ENCODE measurements at places on chromosomes 5 and 9. TPM values are rescaled to one million over a fixed set of nuclear protein-coding genes. Genes with fewer than 3 reads are reported as not detected.

GRCh38 chr5:156135531-156135930 lies 191.4 kb upstream of the SGCD start:
- H3K36me3 ChIP-seq = no peaks in the 10 kb centered on the region
- H3K27ac ChIP-seq = no peak overlapping the region
- no peak overlapping the region for H3K4me3 ChIP-seq

DNA sequence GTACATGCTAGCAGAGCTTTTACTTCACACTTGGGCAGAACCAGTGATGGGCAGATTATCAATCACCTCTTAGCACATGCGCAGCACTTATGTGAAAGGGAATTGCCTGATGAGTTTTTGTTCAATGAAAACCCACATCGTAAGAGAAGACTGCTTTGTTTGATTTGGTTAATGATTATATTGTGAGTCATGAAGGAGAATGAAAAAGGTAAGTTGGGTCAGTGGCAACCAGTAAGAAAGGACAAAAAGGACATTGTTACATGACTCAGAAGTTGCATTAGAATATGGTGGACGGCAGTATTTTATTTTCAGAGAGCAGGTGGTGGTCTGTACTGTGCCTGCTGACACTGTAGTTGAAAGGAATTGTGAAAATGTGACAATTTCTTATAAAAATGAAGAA lies 127.4 kb downstream of the AOPEP start:
- no peak overlapping the region for H3K27ac ChIP-seq
- DNase-seq = peak; percentile 32
- no peaks in the 10 kb centered on the region for H3K27me3 ChIP-seq
- H3K36me3 ChIP-seq = peaks cover 2% of the 10 kb centered on the region

DNA sequence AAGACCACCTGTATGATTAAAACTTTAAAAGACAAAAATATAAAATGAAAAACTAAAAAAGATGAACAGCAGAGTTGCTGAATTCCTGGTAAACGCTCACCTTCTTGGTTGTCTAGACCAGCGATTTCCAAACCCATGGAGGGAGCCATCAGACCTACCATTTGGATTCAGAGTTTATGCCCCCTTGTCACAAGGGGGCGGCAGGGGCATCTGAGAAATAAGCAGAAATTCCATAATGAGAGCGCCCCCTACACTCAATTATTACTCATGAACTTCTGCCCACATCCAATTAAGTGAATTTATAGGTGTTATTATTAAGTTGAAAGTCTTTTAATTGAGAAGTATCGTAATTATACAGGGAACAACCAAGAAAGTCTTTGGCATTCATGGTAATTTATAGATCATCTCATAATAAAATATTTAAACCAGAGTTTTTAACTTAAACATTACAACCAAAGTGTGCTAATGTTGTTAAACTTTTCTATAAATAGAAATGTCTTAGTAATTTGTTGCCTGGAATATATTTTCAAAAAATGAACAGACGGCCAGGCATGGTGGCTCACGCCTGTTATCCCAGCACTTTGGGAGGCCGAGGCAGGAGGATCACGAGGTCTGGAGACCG lies 35.2 kb upstream of the SPATA31C2 start:
- DNase-seq = peak; percentile 73
- H3K27ac ChIP-seq = no peak overlapping the region
- no peaks in the 10 kb centered on the region for H3K4me1 ChIP-seq
- no peak overlapping the region for H3K4me3 ChIP-seq
- no peaks in the 10 kb centered on the region for H3K36me3 ChIP-seq

- no peaks in the 10 kb centered on the region for H3K36me3 ChIP-seq
- no peak overlapping the region for H3K27ac ChIP-seq
- no peaks in the 10 kb centered on the region for H3K27me3 ChIP-seq
- H3K4me1 ChIP-seq = peaks cover 6% of the 10 kb centered on the region
- no peak overlapping the region for H3K4me3 ChIP-seq
Measured at GRCh38 chr9:126443144-126443543, 116.5 kb downstream of the MVB12B start.

GRCh38 chr5:142275496-142275895 lies 49.3 kb downstream of the SPRY4 start:
- no peaks in the 10 kb centered on the region for H3K27me3 ChIP-seq
- no peak for DNase-seq
- H3K27ac ChIP-seq = no peak overlapping the region

DNA sequence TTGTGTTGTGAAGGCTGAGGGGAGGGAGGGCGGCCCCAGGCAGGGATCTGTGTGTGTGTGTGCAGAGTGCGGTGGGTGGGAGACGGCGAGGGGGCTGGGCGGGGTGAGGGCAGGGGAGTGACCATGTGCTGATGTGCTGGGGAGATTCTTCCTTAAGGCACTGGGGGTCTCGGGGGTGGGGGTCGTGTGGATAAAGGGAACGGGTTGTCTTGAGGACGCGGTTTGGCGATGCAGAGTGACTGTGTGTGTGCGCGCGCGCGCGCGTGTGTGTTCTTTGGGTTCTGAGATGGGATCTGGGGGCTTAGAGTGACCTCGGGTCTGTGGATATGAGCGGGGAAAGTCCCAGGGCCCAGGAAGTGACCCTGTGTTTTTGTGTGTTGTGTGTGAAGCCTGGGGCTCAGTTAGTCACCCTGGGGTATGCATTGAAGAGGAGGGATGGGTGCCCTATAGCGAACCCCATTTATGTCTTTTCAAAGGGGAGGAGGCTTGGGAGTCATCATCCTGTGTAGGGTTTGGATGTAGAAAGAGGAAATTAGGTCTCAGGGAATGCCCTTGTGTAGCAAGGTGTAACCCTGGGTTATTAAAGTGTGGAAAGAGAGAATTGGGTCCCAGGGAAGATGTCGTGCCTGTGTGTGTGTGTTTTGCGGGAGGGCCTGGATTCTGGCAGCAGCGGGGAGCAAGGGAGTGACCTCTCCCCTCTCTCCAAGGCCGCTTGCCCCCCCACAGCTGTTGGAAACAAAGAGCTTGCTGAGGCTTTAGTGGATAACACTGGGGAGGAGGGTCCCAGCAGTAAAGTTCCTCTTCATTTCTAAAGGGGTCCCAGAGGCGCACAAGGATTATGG lies 1.4 kb downstream of the TMEFF1 start:
- H3K4me3 ChIP-seq = peak overlapping the region; percentile 90
- DNase-seq = no peak
- no peak overlapping the region for H3K27ac ChIP-seq
- no peaks in the 10 kb centered on the region for H3K4me1 ChIP-seq
- no peaks in the 10 kb centered on the region for H3K27me3 ChIP-seq

GRCh38 chr9:128369024-128369706 lies 2.0 kb upstream of the URM1 start:
- no peak overlapping the region for H3K4me3 ChIP-seq
- no peaks in the 10 kb centered on the region for H3K27me3 ChIP-seq
- DNase-seq = no peak
- peaks cover 2% of the 10 kb centered on the region for H3K36me3 ChIP-seq
- H3K27ac ChIP-seq = no peak overlapping the region

DNA sequence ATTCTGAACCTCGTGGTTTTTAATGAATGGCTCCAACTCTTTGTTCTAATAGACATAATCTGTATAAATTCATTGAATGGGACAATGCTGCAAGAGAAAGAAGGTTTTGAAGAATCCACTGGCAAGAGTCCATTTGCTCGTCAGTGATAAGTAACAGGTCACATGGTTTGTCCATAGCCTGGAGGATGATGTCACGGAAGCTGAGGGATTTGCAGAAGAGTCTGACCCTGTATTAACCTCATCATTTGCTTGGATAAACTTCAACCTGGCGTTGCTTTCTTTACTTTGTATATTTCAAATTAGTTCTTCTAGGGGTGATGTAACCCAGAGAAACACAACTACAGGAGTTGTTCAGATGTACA lies 197.4 kb downstream of the GAS1 start:
- no peaks in the 10 kb centered on the region for H3K36me3 ChIP-seq
- H3K4me1 ChIP-seq = peaks cover 11% of the 10 kb centered on the region
- H3K27me3 ChIP-seq = no peaks in the 10 kb centered on the region
- peak overlapping the region; percentile 62 for H3K27ac ChIP-seq

GRCh38 chr9:93236541-93237206 lies 52.7 kb downstream of the WNK2 start:
- peaks cover 14% of the 10 kb centered on the region for H3K27me3 ChIP-seq
- no peaks in the 10 kb centered on the region for H3K4me1 ChIP-seq
- H3K4me3 ChIP-seq = no peak overlapping the region
- H3K36me3 ChIP-seq = no peaks in the 10 kb centered on the region

DNA sequence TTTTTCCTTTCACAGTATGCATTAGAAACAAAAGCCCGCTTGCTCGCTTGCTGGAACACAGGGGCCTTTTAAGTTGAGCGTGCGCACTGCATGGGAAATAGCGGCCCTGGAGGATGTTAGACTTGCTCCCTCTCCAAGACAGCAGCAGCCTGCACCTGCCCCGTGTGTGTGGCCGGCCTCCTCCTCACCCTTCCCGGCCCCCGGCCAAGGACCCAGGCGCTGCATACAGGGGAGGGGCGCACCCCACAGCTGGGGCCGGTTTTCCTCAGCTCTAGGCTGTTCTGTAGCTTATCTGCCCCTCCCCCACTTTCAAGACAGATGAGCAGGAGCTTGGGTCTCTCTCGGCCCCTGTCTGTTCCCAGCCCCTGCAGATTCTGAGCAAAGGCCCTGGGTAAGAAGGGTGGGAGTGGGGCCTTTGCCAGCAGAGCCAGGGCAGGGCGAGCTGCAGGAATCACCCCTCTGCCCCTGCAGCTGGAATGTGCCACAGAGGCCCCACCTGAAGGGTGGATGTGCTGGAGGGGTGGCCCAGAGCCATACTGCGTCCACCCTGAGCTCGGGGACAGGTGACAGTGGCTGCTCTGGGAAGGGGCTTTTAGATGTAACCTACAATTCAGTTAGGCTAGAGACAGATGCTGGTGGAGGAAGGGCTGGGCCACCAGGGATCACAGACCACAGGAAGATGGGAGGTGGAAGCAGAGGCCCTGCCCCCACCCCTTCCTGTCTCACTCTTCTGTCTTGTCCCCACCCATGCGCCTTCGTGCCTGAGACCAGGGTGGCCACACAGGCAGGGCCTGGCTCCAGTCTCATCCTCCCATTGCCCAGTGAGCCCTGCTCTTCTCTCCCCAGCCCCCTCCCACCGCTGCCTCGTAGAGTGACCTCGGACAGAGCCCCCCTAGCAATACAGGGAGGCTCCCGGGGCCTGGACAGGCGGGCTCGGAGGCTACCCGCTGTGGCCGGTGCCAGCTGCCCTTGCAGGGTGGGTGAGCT lies 132.4 kb downstream of the DAB2IP start:
- no peak overlapping the region for H3K27ac ChIP-seq
- H3K4me3 ChIP-seq = no peak overlapping the region
- peaks cover 46% of the 10 kb centered on the region for H3K36me3 ChIP-seq

- no peak overlapping the region for H3K4me3 ChIP-seq
- H3K4me1 ChIP-seq = no peaks in the 10 kb centered on the region
- no peaks in the 10 kb centered on the region for H3K27me3 ChIP-seq
- no peaks in the 10 kb centered on the region for H3K36me3 ChIP-seq
- no peak for DNase-seq
Measured at GRCh38 chr5:76303921-76304320, 99.2 kb upstream of the IQGAP2 start.

DNA sequence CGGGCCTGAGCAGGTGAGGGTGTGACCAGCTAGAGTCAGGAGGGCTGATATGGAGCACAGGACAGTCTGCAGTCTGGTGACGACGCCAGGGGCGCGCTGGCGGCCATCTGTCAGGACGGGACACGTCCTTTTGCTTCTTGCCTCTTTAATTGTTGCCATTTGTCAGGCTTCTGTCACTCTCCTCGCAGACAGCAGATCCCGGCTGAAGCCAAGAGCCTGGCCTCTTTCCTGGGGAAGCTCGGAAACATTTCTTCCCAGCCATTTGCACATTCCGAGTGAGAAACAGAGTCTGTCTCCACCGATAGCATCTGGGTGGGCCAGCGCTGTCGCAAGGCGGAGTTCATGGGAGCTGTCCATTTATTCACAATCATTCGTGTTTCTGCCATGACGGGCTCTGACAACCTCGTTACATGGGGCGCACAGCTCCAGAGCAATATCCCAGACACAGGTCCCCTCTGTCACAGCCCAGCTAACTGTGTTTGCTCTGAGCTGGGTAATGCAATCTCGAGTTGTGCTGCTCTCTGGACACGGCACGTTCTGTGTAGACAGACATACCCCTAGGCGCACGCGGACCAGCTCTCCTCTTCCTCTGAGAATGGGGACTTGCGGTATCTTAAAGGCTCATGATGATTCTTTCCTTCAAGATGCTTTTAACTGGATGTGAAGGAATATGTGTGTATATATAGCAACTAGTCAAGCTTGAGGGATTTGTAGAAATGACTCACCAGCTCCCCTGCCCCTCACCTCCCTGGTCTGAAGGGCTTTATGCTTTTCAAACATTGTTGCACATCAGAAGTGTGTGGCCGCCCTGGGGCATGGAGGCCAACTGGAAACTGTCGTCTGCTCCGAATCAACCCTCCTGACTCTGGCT lies 105.3 kb upstream of the FCN2 start:
- peaks cover 44% of the 10 kb centered on the region for H3K4me1 ChIP-seq
- H3K4me3 ChIP-seq = no peak overlapping the region
- H3K27me3 ChIP-seq = no peaks in the 10 kb centered on the region
- H3K36me3 ChIP-seq = peaks cover 84% of the 10 kb centered on the region
- peak overlapping the region; percentile 81 for H3K27ac ChIP-seq

DNA sequence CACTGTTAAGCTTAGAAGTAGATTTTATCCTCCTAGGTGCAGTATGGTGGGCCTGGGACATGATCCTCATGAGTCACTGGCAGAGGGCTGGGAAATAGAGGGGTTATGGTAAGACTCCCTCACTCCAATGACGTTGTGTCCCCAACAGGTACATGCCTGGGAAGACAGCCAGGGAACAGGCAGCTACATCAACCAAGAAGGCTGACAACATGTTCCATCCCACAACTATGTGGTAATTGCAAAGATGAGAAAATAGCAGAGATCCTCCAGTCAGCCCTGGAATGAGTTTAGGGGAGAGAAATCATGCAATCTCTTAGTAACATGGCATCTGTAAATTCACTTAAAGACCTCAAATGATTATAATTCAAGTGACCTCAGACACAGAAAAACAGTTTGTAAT lies 114.4 kb upstream of the LIFR start:
- H3K36me3 ChIP-seq = no peaks in the 10 kb centered on the region
- DNase-seq = no peak
- peaks cover 6% of the 10 kb centered on the region for H3K4me1 ChIP-seq
- H3K4me3 ChIP-seq = no peak overlapping the region

GRCh38 chr9:93254806-93255493 lies 71.0 kb downstream of the WNK2 start:
- no peaks in the 10 kb centered on the region for H3K4me1 ChIP-seq
- no peak for DNase-seq
- H3K27me3 ChIP-seq = no peaks in the 10 kb centered on the region
- no peaks in the 10 kb centered on the region for H3K36me3 ChIP-seq

PCDHA1 gene
- total RNA-seq = not detected

PLPP1 gene
- 24.7 TPM for total RNA-seq

OBP2B gene
- total RNA-seq = not detected

SQSTM1 gene
- 168 TPM for total RNA-seq

GOLM1 gene
- total RNA-seq = 54.8 TPM

PTPA gene
- total RNA-seq = 93.6 TPM

TRIM7 gene
- 0.83 TPM for total RNA-seq

FUBP3 gene
- 32.3 TPM for total RNA-seq

GRIN3A gene
- not detected for total RNA-seq

DPH7 gene
- total RNA-seq = 12.2 TPM

INSL6 gene
- total RNA-seq = not detected
